Stimulated activated CD4-positive, alpha-beta T cell treated with anti-CD3 and anti-CD28 coated beads, Interleukin-1b, Interleukin-23, amount 100 ng/mL, for 1 hour (primary cell): ENCODE measurements at places on chromosomes 6 and 20.

- DNase-seq: no peak
Measured at GRCh38 chr20:48615871-48616270, 211.9 kb downstream of the PREX1 start.

DNA sequence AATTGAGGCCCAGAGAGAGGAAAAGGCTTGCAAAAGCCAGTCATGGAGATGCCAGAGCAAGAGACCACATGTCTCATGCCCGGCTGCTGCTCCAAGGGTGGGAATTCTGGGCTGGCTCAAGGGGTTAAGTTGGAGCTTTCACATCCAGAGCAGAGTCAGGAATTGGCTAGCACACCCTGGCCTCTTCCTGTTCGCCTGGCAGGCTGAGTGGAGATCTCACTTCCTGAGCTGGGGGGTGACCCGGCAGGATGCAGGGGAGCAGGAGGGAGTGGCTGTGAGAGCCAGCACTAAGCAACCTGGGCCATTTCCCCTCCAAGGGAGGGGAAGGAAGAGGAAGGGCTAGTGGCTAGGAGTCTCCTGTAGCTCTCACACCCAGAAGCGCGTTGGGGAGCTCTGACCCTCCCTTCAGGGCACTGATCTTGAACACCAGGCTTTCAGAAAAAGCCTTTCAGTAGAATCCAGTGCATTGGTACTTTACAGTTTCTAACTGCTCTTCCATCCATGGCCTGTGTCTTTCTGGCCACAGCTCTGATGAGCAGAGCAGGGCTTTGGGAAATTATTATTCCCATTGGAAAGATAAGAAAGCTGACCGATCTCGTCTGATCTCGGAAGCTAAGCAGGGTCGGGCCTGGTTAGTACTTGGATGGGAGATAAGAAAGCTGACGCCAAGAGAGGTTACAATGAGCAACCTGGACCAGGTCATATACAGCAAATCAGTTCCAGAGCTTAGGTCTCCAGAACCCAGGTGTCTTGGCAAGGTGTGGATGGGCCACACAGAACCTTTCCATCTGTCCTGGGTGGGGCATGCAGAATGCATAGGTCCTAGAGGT, 2.2 kb upstream of the CCM2L start:
- no peak for DNase-seq

GRCh38 chr20:13449868-13450434, 188.8 kb downstream of the TASP1 start:
- no peak for DNase-seq

GRCh38 chr6:148689168-148689567, 57.7 kb upstream of the UST start:
- DNase-seq: no peak

DNA sequence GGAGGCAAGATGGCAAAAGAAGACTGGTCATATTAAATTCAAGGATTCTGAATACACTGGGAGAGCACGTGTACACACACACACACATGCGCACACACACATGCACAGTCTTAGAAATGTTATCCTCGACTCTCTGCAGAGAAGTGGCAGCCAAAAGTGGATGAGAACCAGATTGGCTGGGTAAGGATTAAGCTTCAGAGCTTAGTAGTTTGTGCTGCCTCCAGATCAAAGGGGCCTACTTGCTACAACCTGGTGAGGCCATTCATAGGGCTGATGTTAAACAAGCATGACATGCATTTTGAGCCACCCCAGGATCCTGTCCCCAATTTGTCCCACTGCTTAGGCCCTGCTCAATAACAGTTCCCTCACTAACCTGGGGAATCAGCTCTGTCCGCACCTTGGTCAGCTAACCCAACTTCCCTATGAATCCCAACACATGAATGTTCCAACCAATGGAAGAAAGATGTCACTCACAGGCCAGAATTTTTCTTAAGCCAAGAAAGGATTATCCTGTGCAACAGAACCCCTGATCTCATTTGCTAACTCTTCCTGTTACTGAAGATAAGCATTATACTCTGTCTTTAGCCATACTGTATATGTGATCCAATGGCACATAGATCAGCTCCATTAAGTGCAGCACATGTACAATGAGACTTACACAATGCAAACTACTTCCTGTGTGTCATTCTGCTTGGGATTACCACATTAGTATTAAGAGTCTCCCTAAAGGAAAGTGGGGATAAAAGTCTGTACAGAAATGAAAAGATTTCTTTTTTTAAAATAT, 31.0 kb downstream of the TOMM6 start:
- no peak for DNase-seq

GRCh38 chr6:15506066-15506465, 156.8 kb downstream of the DTNBP1 start:
- DNase-seq: no peak

- no peak for DNase-seq
Measured at GRCh38 chr6:44054721-44055559, 72.3 kb downstream of the MRPL14 start.
